ENCODE measurements at places on chromosomes 4 and X. TPM values are rescaled to one million over a fixed set of nuclear protein-coding genes. Genes with fewer than 3 reads are reported as not detected.

DNA sequence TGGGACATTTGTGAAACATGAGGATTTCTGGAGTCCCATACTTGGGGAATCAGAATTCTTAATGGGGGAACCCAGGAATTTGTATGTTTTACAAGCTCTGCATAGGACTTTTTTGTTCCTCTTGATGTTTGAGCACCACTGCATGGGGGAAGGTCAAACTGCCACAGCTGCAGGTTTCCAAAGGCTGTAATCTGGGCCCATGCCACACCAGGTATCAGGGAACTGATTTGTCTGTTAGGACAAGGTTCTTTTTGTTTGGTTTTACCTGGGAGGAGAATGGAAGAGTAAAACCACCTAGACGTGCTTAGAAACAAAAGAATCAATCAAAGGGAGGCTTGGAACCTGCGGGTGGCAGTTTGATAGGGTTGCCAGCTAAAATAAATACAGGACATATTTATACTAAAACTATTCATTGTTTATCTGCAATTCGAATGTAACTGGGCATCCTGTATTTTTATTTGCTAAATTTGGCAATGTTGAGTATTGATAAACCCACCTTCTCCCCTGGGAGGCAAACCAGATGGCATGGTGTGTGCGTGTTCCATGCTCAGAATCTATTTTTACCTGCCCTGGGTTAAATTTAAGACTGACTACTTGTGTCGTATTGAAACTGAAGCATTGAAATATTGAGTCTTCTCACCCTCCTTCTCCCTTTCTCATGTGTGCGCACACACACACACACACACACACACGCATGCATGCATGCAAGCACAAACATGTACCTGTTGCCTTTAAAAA is 63.7 kb downstream of the TMEM164 start:
- H3K4me3 ChIP-seq: no peak overlapping the region
- DNase-seq: no peak
- H3K27me3 ChIP-seq: no peaks in the 10 kb centered on the region
- no peaks in the 10 kb centered on the region for H3K4me1 ChIP-seq
- H3K27ac ChIP-seq: no peak overlapping the region
- no peaks in the 10 kb centered on the region for H3K36me3 ChIP-seq

DNA sequence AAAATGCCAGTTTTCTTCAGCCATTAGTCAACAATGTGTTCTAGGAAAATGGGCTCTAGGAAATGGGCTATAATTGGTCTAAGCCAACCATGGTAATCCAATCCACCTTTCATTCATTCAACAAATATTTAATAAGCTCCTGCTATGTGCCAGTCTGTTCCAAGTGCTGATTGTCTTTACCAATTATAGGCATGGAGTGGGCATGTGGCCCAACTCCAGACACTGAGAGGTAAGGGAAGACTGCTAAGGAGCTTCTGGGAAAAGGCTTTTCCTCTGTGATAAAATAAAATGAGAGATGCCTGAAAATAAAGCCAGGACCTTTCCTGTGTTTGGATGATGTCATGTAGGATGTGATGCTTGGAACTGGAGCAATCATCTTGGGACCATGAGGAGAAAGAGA is 43.3 kb downstream of the HOPX start:
- no peaks in the 10 kb centered on the region for H3K4me1 ChIP-seq
- DNase-seq: no peak
- no peak overlapping the region for H3K4me3 ChIP-seq
- H3K36me3 ChIP-seq: no peaks in the 10 kb centered on the region
- no peak overlapping the region for H3K27ac ChIP-seq
- no peaks in the 10 kb centered on the region for H3K27me3 ChIP-seq

- no peak for DNase-seq
- no peak overlapping the region for H3K4me3 ChIP-seq
- no peak overlapping the region for H3K27ac ChIP-seq
- no peaks in the 10 kb centered on the region for H3K27me3 ChIP-seq
- H3K4me1 ChIP-seq: no peaks in the 10 kb centered on the region
These were observed 612.6 kb downstream of the DMD start for GRCh38 chrX:32598707-32599106.

GRCh38 chr4:55330241-55330640 is 15.8 kb upstream of the SRD5A3 start:
- no peak overlapping the region for H3K4me3 ChIP-seq
- DNase-seq: no peak
- no peaks in the 10 kb centered on the region for H3K27me3 ChIP-seq
- no peaks in the 10 kb centered on the region for H3K4me1 ChIP-seq
- H3K36me3 ChIP-seq: no peaks in the 10 kb centered on the region

DNA sequence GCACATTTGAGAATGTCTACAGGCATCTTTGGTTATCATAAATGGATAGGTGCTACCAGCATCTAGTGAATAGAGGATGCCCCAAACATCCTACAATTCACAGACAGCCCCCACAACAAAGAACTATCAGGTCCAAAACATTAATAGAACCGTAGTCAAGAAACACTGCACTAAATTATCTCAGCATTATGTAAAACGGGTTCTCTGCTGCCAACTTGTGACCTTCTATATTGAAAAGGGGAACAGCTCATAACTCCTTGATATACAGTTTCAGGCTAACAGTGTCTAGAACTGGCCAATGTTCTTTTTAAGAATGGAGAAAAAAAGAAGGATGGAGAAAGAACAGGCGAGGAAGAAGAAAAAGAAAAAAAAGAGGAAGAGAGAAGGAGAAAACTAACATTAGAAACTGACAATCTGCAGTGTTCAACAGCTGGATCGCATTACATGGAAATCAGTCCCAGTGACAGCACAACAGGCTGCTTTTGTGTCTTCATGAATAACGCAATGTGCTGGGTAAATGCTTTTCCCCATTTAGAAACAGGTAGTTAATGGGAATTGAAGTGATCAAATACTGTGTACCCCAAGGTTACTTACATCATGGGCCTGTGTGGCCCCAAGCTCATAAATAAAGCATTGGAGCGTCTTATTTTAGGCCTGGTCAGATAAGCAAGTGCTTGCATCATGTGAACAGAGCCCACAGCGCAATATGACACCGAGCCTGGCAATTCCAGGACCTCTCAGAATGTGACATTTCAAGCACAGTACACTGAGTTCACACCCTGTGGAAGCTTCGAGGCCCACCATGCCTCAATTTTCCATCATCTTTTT is 339.5 kb downstream of the DHX15 start:
- DNase-seq: no peak
- H3K36me3 ChIP-seq: no peaks in the 10 kb centered on the region
- no peak overlapping the region for H3K4me3 ChIP-seq
- H3K27me3 ChIP-seq: no peaks in the 10 kb centered on the region
- H3K27ac ChIP-seq: no peak overlapping the region

GRCh38 chr4:71261633-71262121 is 77.1 kb upstream of the SLC4A4 start:
- H3K27me3 ChIP-seq: no peaks in the 10 kb centered on the region
- H3K27ac ChIP-seq: no peak overlapping the region
- DNase-seq: no peak
- no peaks in the 10 kb centered on the region for H3K36me3 ChIP-seq
- no peaks in the 10 kb centered on the region for H3K4me1 ChIP-seq

GRCh38 chr4:121707344-121707743 is 10.6 kb upstream of the ANXA5 start:
- no peak for DNase-seq
- H3K27me3 ChIP-seq: no peaks in the 10 kb centered on the region
- no peak overlapping the region for H3K27ac ChIP-seq
- H3K4me1 ChIP-seq: peaks cover 6% of the 10 kb centered on the region

- H3K27ac ChIP-seq: no peak overlapping the region
- H3K27me3 ChIP-seq: no peaks in the 10 kb centered on the region
- no peaks in the 10 kb centered on the region for H3K4me1 ChIP-seq
- no peaks in the 10 kb centered on the region for H3K36me3 ChIP-seq
These were observed 2.1 kb downstream of the NUP62CL start for GRCh38 chrX:107204068-107204605.

- no peak overlapping the region for H3K27ac ChIP-seq
- DNase-seq: no peak
- no peaks in the 10 kb centered on the region for H3K27me3 ChIP-seq
- H3K4me1 ChIP-seq: no peaks in the 10 kb centered on the region
- H3K36me3 ChIP-seq: no peaks in the 10 kb centered on the region
These were observed 515.6 kb upstream of the GNPDA2 start for GRCh38 chr4:45241976-45242375.

- no peaks in the 10 kb centered on the region for H3K27me3 ChIP-seq
- H3K27ac ChIP-seq: no peak overlapping the region
- H3K4me3 ChIP-seq: no peak overlapping the region
These were observed 17.9 kb downstream of the SMARCA5 start for GRCh38 chr4:143531380-143531779.

- H3K27ac ChIP-seq: no peak overlapping the region
- H3K36me3 ChIP-seq: no peaks in the 10 kb centered on the region
- H3K4me1 ChIP-seq: no peaks in the 10 kb centered on the region
These were observed 411.8 kb downstream of the PPP1R2C start for GRCh38 chrX:42366181-42366580.

DNA sequence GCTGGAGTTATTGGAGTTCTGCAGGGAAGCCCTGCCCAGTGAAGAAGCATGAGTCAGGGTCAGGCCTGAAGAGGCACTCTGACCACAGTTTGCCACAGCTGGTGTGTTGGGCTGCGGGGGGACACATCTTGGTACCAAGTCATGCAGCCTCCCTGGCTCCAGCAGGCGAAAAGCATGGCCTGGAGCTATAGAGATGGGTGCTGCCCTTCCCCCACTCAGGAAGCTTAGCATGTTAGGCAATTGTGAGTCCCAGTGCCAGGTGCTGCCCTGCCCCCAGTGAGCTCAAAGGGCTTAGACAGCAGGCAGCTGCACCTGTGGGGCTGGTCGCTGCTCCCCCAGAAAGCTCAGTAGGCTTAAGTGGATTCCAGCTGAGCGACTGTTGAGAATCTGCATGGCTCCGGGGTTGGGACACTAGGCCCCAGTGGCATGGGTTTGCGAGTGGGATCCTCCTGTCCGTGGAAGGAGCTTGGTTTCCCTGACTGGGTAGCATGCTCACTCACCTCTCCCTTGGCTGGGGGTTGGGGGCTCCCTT is 755.5 kb downstream of the GLUD2 start:
- H3K4me3 ChIP-seq: no peak overlapping the region
- H3K27ac ChIP-seq: no peak overlapping the region
- H3K36me3 ChIP-seq: no peaks in the 10 kb centered on the region

DNA sequence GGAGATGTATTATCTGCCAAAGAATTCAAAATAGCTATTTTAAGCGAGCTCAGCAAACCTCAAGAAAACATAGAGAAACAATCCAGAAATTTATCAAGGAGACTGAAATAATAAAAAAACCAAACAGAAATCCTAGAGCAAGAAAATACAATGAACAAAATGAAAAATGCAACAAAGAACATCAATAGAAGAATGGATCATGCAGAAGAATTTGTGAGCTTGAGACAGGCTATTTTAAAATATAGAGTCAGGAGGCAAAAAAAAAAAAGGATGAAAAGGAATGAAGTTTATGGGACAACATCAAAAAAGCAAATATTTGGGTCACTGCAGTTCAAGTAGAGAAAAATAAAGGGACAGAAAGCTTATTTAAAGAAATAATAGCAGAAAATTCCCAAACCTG is 29.1 kb downstream of the CENPE start:
- H3K27ac ChIP-seq: no peak overlapping the region
- no peaks in the 10 kb centered on the region for H3K4me1 ChIP-seq
- no peak for DNase-seq
- no peak overlapping the region for H3K4me3 ChIP-seq
- H3K36me3 ChIP-seq: peaks cover 48% of the 10 kb centered on the region

DNA sequence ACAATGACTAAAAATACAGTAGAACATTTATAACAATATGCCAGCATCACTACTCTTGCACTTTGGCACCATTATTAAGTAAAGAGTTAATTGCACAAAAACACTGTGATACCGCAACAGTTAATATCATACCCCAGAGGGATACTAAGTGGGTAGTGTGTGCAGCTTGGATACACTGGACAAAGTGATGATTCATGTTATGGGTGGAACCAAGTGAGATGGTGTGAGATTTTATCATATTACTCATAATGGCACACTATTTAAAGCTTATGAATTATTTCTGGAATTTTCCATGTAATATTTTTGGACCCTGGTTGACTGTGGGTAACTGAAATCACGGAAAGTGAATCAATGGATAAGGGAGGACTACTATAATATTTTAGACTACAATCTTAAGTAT is 265.3 kb downstream of the PCDH18 start:
- H3K36me3 ChIP-seq: no peaks in the 10 kb centered on the region
- DNase-seq: no peak
- no peak overlapping the region for H3K4me3 ChIP-seq

DNA sequence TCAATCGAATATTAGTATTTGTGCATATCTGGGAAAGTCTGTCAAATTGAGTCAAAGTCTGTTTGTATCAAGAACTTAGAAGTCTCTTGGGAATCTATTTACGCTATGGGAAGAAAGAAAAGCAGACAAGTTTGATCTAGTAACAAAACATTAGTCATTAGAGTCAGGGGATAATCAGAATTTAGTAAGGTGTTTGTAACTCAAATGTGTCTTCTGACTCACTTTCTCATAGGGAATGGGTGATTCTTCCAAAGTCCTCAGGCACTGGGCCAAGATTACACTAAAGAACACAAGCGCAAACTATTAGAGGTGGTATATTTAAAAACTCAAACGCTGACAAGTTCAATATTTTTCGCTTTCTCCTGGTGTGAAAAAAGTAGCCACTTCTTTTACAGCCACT is 926.5 kb downstream of the PDHA2 start:
- no peak overlapping the region for H3K27ac ChIP-seq
- H3K4me3 ChIP-seq: no peak overlapping the region
- no peaks in the 10 kb centered on the region for H3K27me3 ChIP-seq
- no peaks in the 10 kb centered on the region for H3K36me3 ChIP-seq
- DNase-seq: no peak

- H3K4me1 ChIP-seq: no peaks in the 10 kb centered on the region
- no peak for DNase-seq
These were observed 37.2 kb downstream of the EIF4E start for GRCh38 chr4:98891478-98892337.

DNA sequence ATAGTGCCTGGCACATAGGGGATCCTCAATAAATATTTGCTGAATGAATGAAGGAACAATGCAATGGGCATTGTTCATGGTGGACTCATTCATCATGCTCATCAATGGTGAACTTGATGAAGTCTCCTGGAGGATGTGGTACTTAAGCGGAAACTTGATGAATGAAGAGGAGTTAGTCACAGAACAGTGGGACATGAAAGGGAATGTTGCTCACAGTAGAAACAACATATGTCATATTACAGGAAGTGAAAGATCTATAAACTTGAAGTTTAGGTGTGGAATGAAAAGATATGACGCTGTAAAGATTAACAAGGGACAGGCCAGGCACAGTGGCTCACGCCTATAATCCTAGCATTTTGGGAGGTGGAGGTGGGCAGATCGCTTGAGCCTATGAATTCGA is 224.1 kb downstream of the PPP3CA start:
- H3K27me3 ChIP-seq: no peaks in the 10 kb centered on the region
- no peak overlapping the region for H3K27ac ChIP-seq
- H3K4me1 ChIP-seq: peaks cover 9% of the 10 kb centered on the region
- DNase-seq: no peak
- no peak overlapping the region for H3K4me3 ChIP-seq
- H3K36me3 ChIP-seq: no peaks in the 10 kb centered on the region

Gene SLITRK4
- total RNA-seq: 5.6 TPM

Gene TREX2
- 0.70 TPM for total RNA-seq

Gene NHSL2
- total RNA-seq: 11.2 TPM

Gene ASB5
- 4.4 TPM for total RNA-seq

Gene CPEB2
- 8.7 TPM for total RNA-seq

Gene FAM9B
- not detected for total RNA-seq

Gene SLITRK2
- total RNA-seq: 30.5 TPM

Gene MXRA5
- total RNA-seq: 16.8 TPM

Gene CXCL3
- total RNA-seq: 2.9 TPM

Gene CXorf51B
- total RNA-seq: not detected

Gene RIPPLY1
- not detected for total RNA-seq

All from endodermal cell (in vitro differentiated cells).